ENCODE measurements at places on chromosomes 11 and 22. TPM values are rescaled to one million over a fixed set of nuclear protein-coding genes. Genes with fewer than 3 reads are reported as not detected.

The APOBEC3C gene
- total RNA-seq: 7.6 TPM

- no peak for DNase-seq
Observed at GRCh38 chr22:20798974-20799373, 25.1 kb downstream of the SERPIND1 start.

- no peak for DNase-seq
Observed at GRCh38 chr11:2202071-2202899, 30.7 kb upstream of the TH start.

DNA sequence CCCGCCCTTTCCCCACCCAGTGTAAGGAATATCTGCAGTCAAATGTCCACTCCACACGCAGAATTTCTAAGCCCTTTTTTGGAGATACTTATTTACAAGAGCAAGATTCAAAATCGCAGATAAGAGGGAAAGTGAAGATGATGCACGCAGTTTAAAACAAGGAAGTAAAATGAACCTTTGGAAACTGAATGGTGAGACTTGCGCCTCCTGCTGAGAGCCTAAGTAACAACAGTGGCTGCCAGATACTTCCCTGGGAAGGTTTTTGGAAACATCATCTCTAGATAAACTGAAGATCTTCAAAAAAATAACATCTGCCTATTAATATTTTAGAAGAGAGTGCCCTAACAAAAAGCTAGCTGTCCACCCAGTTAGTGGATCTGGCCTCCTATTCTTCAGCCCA is 963.1 kb upstream of the FAT3 start:
- no peak for DNase-seq
